Esophagus muscularis mucosa (tissue), 4 donors: ENCODE measurements at places on chromosomes 1 and 21.

- peaks cover 10% of the 10 kb centered on the region for H3K4me1 ChIP-seq
- H3K36me3 ChIP-seq: no peaks in the 10 kb centered on the region
- peak; percentile 86 for DNase-seq
- H3K27ac ChIP-seq: no peak overlapping the region
Observed at GRCh38 chr1:59494145-59494833, 197.4 kb downstream of the FGGY start.

DNA sequence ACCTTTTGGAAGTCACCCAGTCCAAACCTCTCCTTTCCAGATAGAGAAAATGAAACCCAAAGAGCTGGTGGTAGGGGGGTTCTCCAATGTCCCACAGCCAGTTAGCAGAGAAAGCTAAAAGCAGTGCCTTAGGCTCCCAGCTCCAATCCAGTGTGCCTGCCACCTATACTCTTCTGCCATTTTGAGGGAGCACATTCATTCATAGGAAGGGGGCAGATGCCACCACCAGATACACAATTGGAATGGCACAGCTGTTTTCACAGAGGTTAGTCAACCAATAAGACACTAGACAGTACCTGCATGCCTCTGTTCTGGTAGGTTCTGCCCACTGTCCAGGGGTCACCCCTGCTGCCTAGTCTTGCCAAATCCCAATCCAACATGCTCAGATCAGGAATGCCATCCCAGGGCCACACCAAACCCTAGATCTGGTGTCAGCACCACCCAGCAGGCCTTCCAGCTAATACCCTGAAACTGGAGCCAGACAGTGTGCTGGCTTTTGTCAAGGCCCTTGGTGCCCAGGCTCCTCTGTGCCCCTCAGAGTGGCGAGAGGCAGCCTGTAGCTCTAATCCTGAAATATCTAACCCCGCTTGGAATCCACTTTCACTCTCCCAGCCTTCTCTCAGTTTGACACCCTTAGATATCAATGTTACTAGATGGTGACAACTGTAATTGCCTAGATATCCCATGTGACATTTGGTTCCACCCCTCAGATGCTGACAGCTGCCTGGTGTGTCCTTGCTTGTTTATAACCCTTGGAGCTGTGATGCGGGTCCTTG lies 178.6 kb downstream of the TGFBR3 start:
- H3K4me3 ChIP-seq: no peak overlapping the region
- peaks cover 92% of the 10 kb centered on the region for H3K36me3 ChIP-seq
- no peak for DNase-seq
- H3K27ac ChIP-seq: peak overlapping the region; percentile 16
- H3K4me1 ChIP-seq: peaks cover 49% of the 10 kb centered on the region

GRCh38 chr1:187409341-187409740 lies 580.6 kb downstream of the PLA2G4A start:
- H3K27me3 ChIP-seq: no peaks in the 10 kb centered on the region
- H3K36me3 ChIP-seq: no peaks in the 10 kb centered on the region
- no peak overlapping the region for H3K4me3 ChIP-seq
- no peak for DNase-seq
- no peaks in the 10 kb centered on the region for H3K4me1 ChIP-seq

- no peak overlapping the region for H3K4me3 ChIP-seq
- peak; percentile 68 for DNase-seq
- no peaks in the 10 kb centered on the region for H3K36me3 ChIP-seq
- H3K27ac ChIP-seq: no peak overlapping the region
- H3K27me3 ChIP-seq: peaks cover 13% of the 10 kb centered on the region
- no peaks in the 10 kb centered on the region for H3K4me1 ChIP-seq
Observed at GRCh38 chr1:29620631-29621030, 384.3 kb downstream of the PTPRU start.

GRCh38 chr1:150760013-150760412 lies 5.6 kb downstream of the CTSS start:
- no peaks in the 10 kb centered on the region for H3K27me3 ChIP-seq
- H3K27ac ChIP-seq: no peak overlapping the region
- peaks cover 5% of the 10 kb centered on the region for H3K4me1 ChIP-seq
- H3K36me3 ChIP-seq: no peaks in the 10 kb centered on the region

GRCh38 chr1:181249186-181249585 lies 160.7 kb downstream of the IER5 start:
- H3K4me3 ChIP-seq: no peak overlapping the region
- H3K27ac ChIP-seq: no peak overlapping the region
- H3K27me3 ChIP-seq: no peaks in the 10 kb centered on the region
- H3K36me3 ChIP-seq: no peaks in the 10 kb centered on the region
- H3K4me1 ChIP-seq: peaks cover 8% of the 10 kb centered on the region

GRCh38 chr1:24022581-24023361 lies 42.6 kb upstream of the SRSF10 start:
- H3K4me1 ChIP-seq: peaks cover 58% of the 10 kb centered on the region
- H3K27me3 ChIP-seq: no peaks in the 10 kb centered on the region
- H3K27ac ChIP-seq: peak overlapping the region; percentile 91
- H3K4me3 ChIP-seq: no peak overlapping the region
- H3K36me3 ChIP-seq: no peaks in the 10 kb centered on the region
- DNase-seq: no peak

- peak overlapping the region; percentile 62 for H3K27ac ChIP-seq
- no peaks in the 10 kb centered on the region for H3K27me3 ChIP-seq
- no peak overlapping the region for H3K4me3 ChIP-seq
- DNase-seq: no peak
Observed at GRCh38 chr1:44326821-44327465, 28.1 kb downstream of the ERI3 start.

DNA sequence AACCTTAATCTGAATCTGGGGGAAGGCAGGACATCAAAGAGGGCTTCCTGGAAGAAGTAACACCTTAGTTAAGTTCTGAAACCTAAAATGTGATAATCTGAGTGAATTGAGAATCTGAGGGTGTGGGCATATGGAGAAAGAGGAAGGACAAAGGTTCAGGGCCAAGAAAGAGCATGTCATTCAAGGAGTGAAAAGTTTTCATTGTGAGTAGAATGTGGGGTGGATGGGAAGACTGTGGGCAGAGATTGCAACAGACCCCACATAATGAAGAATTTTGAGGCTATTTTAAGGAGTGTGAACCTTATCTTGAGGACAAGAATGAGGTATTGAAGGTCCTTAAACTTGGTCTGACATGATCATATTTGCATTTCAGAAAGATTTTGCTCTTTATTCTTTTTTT lies 227.2 kb downstream of the PTGER3 start:
- H3K4me3 ChIP-seq: no peak overlapping the region
- no peaks in the 10 kb centered on the region for H3K27me3 ChIP-seq
- H3K4me1 ChIP-seq: peaks cover 6% of the 10 kb centered on the region

DNA sequence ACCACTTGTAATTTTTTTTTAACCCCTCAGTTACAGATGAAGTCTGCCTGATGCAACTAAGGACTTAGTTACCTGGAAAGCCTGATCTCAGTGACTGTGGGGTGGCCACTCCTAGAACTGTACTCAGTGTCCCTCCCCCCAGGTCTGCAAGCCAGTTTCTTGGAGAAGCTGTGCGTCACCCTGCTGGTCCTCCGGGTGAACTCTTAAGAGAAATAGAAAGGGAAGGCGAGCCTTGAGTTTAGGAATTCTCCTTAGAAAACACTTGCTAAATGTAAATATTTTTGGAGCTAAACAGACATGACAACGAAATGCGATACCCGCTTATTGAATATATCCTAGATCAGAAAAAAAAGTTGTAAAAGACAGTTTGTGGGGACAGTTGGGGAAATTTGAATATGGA lies 730 bp downstream of the SLC16A4 start:
- DNase-seq: no peak
- peaks cover 8% of the 10 kb centered on the region for H3K36me3 ChIP-seq

DNA sequence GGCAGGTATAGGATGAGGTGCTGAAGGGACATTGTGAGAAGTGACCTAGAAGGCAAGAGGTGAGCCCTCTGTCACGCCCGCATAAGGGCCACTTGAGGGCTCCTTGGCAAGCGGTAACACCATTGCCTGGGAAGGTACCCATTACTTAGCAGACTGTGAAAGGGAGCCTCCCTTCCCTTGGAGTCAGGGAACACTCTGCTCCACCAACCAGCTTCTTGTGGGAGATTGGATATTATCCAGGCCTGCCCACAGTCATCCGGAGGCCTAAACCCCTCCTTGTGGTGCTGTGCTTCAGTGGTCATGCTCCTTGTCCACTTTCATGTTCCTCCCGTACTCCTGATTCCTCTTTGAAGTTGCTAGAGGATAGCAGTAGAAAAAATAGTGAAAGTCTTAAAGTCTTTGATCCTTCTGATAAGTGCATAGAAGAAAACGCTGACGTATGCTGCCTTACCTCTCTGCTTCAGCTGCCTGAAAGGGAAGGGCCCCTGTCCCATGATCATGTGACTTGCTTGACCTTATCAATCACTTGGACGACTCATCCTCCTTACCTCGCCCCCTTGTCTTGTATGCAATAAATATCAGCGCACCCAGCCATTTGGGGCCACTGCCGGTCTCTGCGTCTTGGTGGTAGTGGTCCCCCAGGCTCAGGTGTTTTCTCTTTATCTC lies 16.0 kb downstream of the RBBP4 start:
- H3K27ac ChIP-seq: no peak overlapping the region
- H3K36me3 ChIP-seq: peaks cover 90% of the 10 kb centered on the region
- no peak overlapping the region for H3K4me3 ChIP-seq
- peaks cover 9% of the 10 kb centered on the region for H3K4me1 ChIP-seq
- H3K27me3 ChIP-seq: no peaks in the 10 kb centered on the region
- no peak for DNase-seq

- no peak overlapping the region for H3K4me3 ChIP-seq
- H3K27me3 ChIP-seq: no peaks in the 10 kb centered on the region
- H3K36me3 ChIP-seq: no peaks in the 10 kb centered on the region
- H3K27ac ChIP-seq: peak overlapping the region; percentile 25
- DNase-seq: no peak
- H3K4me1 ChIP-seq: no peaks in the 10 kb centered on the region
Observed at GRCh38 chr1:45423906-45424678, 66.9 kb downstream of the TESK2 start.

- DNase-seq: no peak
- no peaks in the 10 kb centered on the region for H3K36me3 ChIP-seq
- no peak overlapping the region for H3K27ac ChIP-seq
- no peaks in the 10 kb centered on the region for H3K27me3 ChIP-seq
- H3K4me1 ChIP-seq: no peaks in the 10 kb centered on the region
Observed at GRCh38 chr1:231581859-231582258, 44.7 kb upstream of the DISC1 start.

GRCh38 chr1:56780128-56780750 lies 39.0 kb downstream of the FYB2 start:
- no peak overlapping the region for H3K27ac ChIP-seq
- no peaks in the 10 kb centered on the region for H3K27me3 ChIP-seq
- no peak overlapping the region for H3K4me3 ChIP-seq
- H3K36me3 ChIP-seq: no peaks in the 10 kb centered on the region
- DNase-seq: no peak

- no peaks in the 10 kb centered on the region for H3K27me3 ChIP-seq
- peaks cover 31% of the 10 kb centered on the region for H3K4me1 ChIP-seq
- no peak for DNase-seq
Observed at GRCh38 chr1:154996966-154997701, 3.7 kb downstream of the LENEP start.

DNA sequence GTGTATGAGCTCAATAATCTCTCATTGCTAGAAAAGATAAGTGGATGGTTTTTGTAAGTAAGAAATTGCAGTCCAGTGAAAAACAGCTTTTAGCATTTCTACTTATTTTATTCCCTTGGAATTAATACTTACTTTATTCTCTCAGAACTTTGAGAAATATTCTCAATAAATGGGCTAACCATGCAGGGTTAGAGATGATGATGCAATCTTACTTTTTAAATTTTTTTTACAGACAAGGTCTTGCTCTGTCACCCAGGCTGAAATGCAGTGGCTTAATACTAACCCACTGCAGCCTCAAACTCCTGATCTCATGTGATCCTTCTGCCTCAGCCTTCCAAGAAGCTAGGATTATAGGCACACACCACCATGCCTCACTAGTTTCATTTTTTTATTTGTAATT lies 440.8 kb upstream of the ZP4 start:
- no peaks in the 10 kb centered on the region for H3K4me1 ChIP-seq
- no peaks in the 10 kb centered on the region for H3K27me3 ChIP-seq
- no peak overlapping the region for H3K27ac ChIP-seq
- no peak for DNase-seq
- no peak overlapping the region for H3K4me3 ChIP-seq

DNA sequence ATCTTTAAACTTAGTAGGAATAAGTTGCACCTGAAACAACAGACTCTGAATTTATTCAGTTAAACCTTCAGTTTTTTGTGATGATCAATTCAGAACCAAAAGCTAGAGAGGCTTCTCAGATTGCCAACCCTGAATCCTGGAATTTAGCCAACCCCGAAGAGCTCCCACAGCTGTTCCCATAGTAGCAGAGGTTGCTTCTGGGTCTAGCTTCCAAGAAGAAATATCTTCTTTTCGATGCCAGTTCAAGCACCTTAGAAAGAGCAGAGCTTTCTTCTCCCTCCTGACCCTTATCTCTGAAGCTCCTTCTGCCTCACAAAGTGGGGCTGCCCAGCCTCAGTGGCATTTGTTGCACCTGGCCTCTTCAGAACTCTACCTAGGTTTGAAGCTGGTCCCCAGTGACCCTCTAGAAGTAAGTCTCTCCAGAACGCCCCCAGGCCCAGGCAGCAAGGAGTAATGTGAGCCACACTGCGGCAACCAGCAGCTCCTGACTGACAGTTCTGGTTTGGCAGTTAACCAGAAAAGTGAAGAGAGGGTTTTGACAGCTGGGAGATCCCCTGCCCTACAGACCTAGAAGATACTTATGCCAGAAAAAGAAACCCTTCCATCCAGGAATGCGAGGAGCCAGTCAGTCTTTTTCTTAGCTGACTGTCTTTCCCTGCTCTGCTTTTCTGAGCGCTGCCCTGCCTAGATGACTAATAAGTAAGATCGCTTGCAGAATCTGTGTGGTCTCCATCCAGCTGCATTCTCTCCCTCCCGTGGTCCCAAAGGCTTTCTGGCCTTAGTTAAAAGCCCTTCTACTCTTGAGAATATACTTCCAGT lies 165.9 kb downstream of the ADGRL4 start:
- H3K4me1 ChIP-seq: peaks cover 39% of the 10 kb centered on the region
- DNase-seq: no peak
- no peak overlapping the region for H3K27ac ChIP-seq
- H3K36me3 ChIP-seq: no peaks in the 10 kb centered on the region
